ENCODE measurements at places on chromosomes 2 and 18.
A peak's percentile ranks its signal among the peaks of the same experiment; 100 is the strongest.

GRCh38 chr2:36889795-36890194 lies 76.5 kb downstream of the STRN start:
- DNase-seq: no peak

DNA sequence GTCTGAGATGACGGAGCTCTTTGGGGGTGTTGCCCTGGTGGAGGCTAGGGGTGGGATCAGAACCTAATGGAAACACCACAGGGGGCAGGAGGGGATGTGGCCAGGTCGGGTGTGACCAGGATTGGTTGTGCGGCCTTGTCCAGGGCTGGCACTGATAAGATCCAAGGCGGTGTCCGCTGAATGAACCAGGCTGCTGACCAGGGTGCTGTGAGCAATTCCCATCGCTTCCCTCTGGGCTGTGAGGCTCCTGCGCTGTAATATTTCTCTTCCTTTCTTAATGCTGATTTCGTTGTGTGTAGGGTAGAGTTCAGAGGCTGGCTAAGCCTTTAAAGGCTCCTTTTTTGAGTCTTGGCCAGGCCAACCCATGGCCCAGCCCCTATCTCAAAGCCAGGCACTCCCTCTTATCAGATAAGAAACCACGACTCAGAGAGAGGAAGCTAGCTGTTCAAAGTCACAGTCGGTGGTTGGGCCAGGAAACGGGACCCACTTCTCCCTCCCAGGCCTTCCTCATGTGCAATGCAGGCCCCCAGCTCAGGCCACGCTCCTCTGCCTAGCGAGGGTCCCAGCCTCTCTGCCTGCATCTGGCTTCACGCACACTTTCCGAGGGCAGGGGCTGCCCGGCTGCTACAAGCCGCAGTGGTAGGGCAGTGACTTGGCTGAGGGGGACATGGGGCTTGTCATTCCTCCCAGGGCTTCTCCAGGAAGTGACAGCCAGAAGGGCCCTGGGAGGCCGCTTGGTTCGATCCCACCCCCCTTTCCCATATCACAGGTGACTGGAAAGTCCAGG lies 26.0 kb upstream of the FOSL2 start:
- DNase-seq: peak; percentile 97

DNA sequence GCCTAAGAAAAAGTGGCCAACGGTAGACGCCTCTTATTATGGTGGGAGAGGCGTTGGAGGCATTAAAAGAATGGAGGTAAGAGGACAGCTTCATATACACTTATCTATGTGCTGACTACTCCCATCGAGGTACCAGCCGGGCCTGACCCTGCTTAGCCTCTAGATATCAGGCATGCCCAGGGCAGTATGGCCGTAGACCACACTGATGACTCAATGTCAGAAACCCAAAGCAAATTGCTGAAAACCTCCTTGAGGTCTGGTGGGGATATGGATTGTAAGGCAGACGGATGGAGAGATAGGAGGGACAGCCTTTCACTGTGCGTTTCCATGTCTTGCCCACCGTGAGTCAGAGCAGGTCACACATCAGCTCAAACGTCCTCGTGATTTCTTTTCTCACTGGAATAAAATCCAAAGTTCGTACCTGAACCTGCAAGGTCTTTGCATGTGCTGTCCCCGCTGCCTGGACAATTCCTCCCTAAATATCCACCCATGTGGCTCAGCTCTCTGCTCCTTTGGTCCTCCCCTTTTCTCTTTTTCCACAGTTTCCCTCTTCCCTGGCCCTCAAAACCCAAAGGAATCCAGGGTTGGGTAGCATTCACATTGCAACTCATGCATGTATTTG lies 168.9 kb downstream of the ANTXR1 start:
- peak; percentile 85 for DNase-seq

DNA sequence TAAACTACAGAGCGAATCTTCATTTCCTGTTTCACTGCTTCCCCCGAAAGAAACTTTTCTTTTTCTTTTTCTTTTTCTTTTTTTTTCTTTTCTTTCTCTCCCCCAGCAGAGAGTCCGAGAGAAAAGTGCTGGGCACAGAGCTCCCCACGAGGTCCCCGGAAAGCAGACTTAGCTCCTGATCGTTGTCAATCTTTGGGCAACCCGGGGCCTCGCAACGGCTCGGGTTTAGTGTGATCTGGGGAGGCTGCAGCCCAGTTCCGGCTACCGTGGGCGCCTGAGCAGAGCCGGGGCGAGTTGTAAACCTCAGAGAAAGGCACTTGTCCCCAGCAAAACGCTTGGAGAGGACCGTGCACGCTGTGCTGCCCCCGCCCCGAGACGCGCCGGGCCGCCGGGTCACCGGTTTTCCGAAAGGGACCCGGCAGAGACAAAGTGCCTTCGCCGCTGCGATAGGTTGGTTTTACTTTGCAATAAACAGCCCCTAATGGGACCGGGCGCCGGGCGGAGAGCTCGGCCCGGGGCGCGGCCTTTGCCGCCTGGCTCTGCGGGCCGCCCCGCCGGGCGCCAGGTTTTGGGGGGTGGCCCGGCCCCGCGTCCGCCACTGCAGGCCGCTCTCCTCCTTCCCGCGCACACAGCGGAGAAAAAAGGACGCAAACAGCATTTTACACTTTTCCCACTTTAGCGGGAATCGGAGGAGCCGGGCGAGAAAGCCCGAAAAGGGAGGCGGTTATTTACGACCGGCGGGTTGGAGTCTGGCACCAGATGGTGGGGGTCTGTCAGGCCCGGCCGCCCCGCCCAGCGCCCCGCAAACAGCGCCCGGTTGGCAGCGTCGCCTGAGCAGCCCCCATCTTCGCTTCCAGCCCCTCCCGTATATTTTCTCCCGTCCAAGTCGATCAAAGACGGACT lies 136.0 kb downstream of the INSIG2 start:
- no peak for DNase-seq

GRCh38 chr2:188765522-188766470 lies 208.4 kb upstream of the COL3A1 start:
- DNase-seq: peak; percentile 62

GRCh38 chr2:32742376-32742775 lies 114.5 kb downstream of the TTC27 start:
- DNase-seq: no peak

- DNase-seq: peak; percentile 30
Measured at GRCh38 chr2:133726973-133727372, 158.7 kb upstream of the NCKAP5 start.

GRCh38 chr2:136179602-136179975 lies 61.6 kb upstream of the CXCR4 start:
- DNase-seq: no peak

DNA sequence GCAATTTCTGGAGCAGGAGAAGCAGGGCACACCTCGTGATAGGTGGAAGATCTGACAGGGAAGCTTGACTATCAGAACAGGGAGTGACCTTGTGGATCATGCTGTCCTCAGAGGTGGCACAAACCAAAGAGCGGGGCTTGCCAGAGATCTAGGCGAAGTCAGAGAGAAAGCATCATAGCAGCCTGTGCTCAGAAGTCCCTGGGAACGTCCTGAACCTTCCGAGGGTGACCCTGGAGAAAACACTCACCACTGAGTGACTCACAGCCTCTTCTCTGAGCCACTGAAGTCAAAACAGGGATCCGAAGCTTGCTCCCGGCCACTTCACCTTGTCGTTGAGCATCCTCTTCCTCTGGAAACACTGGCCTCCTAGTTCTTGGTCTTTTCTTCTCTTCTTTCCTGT lies 56.7 kb downstream of the IL1R2 start:
- no peak for DNase-seq

- DNase-seq: peak; percentile 82
Measured at GRCh38 chr2:31523871-31524492, 56.8 kb downstream of the SRD5A2 start.

GRCh38 chr2:191929288-191929687 lies 82.4 kb upstream of the CAVIN2 start:
- no peak for DNase-seq

DNA sequence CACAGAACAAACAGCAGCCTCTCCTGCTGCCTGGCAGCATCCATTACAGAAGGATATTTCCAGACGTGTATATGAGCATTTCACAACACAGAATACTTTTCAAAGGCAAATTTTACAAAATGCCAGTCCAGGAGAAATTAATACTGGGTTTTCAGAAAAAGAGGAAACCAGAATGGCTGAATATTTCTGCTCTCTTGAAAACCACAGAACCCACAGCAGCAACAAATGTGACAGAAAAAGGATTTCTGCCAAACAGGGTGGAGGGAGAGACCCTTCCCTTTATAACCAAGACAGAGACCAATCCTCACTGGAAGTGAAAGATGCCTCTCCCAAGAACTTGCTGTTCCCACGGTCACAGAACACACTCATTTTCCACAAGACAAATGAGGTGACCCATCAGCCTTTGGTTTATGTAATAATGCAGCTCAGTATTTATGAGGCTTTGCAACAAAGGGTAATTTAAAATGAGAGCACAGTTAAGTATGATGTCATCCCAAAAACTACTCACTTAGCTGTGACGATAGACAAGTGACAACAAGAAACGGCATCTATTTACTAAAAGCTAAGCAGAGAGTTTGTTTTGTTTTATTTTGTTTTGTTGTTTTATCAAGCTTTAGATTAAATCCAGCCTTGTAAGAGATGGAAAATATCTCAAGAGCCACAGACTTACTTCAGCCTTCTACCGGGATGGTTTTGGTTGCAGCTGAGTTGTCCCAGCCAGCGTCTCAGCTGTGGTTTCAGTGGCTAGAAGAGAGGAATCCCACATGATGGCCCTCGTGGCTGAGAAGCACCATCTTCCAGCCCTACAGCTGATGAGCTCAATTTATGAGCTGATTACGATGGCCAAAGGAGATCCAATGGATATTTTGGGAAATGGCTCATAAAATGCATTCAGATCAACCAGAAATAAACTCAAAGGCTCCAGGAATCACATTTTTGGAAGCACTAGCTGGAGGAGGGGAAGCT lies 249.3 kb upstream of the AGAP1 start:
- peak; percentile 6 for DNase-seq

GRCh38 chr2:31378389-31378788 lies 36.2 kb downstream of the XDH start:
- DNase-seq: no peak

DNA sequence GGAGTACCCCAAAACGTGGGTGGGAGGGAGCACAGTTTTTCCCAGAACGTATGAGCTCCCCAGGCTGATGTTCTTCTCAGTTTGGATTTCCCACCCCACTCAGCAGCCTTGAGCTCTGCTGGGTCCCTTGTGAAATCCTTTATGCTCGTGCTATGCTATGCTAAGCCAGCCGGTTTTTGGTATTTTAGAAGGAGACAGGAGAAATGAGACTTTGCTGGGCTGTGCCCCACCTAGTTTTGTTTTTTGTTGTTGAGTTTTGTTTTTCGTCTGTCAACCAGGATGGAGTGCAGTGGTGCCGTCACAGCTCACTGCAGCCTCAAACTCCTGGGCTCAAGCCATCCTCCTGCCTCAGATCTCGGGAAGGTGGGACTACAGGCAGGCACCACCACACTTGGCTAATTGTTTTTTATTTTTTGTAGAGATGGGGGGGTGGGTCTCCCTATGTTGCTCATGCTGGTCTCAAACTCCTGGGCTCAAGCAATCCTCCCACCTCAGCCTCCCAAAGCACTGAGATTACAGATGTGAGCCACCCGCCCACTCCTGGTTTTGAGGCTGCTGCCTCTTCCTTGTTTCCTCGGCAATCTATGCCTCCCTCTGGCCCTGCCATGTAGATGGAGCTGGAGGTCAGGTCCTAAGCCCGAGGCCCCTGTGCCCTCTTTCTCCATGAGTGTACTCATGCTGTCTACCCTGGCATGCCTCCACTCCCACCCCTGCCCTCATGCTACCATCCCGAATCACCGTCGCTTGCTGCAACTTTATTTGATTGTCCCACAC lies 17.5 kb upstream of the MGAT4A start:
- no peak for DNase-seq

DNA sequence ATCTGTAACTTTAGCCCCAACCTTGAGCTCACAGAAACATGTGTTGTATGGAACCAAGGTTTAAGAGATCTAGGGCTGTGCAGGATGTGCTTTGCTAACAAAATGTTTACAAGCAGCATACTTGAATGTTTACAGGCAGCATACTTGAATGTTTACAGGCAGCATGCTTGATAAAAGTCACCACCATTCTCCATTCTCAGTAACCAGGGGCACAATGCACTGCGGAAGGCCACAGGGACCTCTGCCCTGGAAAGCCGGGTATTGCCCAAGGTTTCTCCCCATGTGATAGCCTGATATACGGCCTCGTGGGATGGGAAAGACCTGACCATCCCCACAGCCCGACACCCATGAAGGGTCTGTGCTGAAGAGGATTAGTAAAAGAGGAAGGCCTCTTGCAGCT lies 52.4 kb downstream of the LONRF2 start:
- peak; percentile 79 for DNase-seq

GRCh38 chr2:95179451-95179850 lies 13.8 kb downstream of the ZNF2 start:
- no peak for DNase-seq

DNA sequence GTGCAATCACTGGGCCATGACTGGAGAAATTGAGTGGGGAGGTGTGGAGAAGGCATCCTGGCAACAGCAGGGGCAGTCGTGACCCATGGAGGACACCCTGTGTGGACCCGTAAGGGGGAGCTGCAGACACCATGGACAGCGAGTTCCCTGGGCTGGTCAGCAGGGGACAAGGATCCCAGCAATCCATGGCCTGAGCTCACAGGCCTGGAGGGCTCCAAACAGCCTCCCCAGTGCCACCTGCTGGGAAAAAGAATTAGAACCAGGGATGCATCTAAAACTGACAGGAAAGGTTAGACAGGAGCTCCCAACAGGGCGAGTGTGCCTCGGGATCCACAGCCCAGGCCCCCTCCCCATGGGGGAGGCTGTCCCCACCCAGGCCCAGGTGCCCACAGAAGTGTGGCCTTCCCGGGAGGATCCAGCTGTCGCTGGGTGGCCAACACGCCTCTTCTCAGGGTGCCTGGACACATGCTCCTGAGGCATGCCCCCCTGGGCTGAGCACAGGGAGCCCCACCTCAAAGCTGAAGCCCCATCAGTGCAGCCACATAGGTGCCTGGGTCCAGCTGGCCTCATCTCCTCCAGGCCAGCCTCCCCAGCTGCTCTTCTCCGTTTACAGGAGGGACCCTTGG lies 20.5 kb upstream of the KIF1A start:
- peak; percentile 72 for DNase-seq

GRCh38 chr2:202932425-202933138 lies 20.5 kb downstream of the CARF start:
- DNase-seq: no peak
